Pulmonary artery endothelial cell (primary cell): ENCODE measurements at places on chromosomes 2 and 18. TPM values are rescaled to one million over a fixed set of nuclear protein-coding genes. Genes with fewer than 3 reads are reported as not detected.

GRCh38 chr2:98649992-98650375 is 41.6 kb downstream of the UNC50 start:
- no peak for DNase-seq

DNA sequence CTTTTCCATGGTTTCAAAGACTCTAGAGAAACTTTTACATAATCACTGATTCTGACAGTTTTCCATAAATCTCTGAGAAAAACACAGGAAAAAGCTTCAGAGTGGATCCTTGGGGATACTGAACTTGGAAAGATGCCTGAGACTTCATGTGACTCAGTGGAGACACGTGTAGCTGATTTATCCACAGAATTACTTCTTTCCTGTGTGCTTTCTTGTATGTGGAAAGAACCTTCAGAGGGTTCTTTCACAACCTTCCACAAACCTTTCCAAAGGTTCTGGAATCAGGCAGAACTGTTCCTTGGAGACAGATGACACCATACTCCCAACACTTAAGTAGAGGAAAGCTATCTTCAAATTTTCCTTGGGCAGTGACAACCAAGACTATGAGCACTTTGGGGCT is 207.2 kb downstream of the RND3 start:
- peak; percentile 24 for DNase-seq

DNA sequence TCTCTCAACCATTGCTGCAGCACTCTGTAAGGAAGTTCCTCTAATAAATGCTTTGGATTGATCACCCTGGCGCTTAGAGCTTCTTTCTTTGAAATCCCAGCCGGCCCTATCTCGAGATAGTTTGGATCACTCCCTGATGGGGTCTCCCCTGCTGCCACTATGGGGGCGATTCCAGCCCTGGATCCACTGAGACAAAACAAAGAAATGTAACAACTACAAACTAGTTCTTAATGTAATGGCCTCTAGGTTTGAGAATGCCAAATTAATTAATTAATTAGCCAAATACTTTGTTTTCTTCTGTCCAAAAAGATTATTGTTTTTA is 15.2 kb downstream of the SRSF7 start:
- DNase-seq: no peak

GRCh38 chr2:85468704-85469349 is 50.3 kb downstream of the SH2D6 start:
- peak; percentile 40 for DNase-seq

GRCh38 chr2:174325373-174326160 is 9.2 kb upstream of the SP9 start:
- DNase-seq: no peak

DNA sequence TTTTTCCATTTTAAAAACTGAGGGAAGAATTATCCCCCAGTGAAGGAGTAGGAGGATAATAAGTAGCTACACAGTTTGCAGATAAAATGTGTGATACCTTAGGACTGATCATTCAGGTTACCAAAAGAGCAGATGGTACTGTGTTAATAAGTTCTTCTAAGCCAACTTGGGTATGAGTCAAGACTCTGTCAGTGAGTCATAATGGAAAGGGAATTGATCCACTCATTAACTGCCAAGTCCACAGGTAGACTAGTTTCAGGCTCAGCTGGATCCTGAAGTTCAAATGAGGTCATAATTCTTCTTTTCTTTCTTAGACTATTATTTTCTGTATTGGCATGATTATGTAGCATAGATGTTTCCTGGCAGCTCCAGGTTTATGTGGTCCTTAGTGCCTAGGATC is 142.4 kb upstream of the ALPP start:
- no peak for DNase-seq

- no peak for DNase-seq
These were observed 997.9 kb upstream of the CELF4 start for GRCh38 chr18:38563396-38563980.

DNA sequence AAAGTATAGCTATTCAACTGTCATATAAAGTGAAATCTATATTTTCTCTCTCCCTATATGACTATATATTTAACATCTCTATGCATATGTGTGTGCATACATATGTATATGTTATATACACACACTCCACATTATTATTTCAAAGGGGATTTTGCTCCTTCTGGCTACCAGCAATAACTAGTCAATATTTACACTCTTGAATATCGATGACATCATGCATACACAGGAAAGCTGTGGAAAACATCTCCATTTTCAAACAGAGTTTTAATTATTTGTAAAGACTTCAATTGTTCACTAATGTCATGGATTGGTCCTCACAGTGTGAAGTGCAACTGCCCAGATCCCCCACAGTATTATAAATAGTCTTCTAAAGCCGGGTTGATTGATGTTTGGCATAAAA is 195.9 kb upstream of the TCF4 start:
- no peak for DNase-seq

DNA sequence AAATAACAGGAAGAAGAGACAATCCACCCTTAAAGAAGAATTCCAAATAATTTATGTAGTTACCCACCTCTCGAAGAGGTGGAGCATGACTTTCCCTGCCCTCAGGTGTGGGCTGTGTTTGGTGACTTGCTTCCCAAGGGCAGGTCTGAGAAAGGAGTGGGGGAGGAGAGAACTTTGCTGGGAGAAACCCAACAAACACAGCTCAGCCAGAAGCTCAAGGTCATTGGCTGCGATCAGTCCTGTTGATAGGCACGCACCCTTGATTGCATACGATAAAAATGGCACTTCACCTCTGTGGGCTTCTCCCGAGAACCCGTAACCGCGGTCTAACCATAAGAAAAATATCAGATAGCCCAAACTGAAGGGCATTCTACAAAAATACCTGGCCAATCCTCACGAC is 157.5 kb upstream of the ID2 start:
- DNase-seq: no peak

- peak; percentile 60 for DNase-seq
These were observed 80.9 kb downstream of the PPP1R1C start for GRCh38 chr2:182066400-182067087.

DNA sequence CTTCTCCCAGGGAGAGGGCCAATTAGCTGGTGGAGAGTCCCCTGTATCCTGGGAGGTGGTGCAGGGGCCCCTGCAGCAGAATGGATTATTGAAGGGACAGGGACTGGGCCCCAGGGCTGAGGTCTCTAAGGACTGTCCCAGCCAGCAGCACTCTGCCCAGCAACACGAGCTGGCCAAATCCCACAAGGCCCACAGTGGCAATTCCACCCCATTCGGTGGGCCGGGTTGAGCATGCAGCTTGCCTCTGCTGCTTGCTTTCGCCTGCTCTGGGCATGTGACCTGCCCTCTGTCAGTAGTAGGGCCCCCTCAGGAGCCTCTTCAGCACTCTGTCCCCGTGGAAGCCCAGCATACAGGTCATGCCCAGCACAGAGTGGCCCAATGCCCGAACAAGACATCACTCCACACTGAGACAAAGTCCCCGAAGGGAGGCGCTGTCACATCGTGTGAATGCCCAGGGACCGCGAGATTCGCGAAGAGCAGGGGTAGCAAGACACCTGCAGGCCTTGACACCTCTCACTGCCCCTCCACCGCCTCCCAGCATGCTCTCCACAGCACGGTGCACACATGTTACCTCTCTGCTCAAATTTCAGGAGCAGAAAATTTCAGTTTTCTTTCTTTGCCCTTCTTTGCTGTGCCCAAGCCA is 65.4 kb downstream of the CRACDL start:
- DNase-seq: no peak

- DNase-seq: no peak
These were observed 6.3 kb downstream of the TCF23 start for GRCh38 chr2:27155069-27155520.

DNA sequence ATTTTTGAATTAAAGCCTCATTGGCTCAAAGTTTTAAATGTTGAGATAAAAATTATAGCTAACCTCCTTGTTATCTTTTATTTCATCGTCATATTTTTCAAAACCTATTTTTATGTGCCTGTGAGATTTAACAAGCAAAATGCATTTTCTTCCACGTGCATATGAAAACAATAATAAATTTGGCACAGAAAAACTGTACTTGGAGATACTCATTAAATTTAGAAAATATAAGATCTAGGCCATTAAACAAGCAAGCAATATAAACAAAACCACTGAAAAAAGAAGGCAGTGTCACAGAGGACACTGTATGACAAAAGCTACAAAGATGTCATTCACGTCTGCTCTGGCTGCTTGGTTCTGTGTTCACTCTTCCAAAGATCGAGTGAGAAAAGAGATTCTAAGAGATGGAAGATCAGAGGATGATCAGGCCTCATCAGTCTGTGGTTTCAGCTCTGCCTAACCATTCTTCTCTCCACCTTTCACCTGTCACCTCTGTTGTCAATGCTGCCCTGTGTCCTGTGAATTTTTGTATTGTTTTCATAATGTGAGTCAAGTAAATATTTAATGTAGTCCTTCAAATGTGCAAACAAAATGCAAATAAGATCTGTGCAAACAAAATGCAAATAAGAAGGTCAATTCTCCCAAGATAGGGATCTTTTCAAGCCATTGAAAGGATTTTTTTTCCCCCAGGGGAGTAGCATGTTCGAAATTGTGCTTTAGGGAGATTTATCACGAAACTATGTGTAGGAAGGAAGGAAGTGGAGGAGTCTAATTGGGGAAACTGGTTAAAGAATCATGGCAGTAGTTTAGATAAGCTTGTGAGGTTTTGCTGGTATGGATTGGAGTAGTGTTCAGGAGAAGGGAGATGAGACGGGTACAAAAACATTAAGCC is 138.7 kb upstream of the RBMS1 start:
- DNase-seq: no peak

- no peak for DNase-seq
These were observed 490.7 kb downstream of the EIPR1 start for GRCh38 chr2:2886922-2887321.

GRCh38 chr2:233152541-233152940 is 92.4 kb downstream of the INPP5D start:
- peak; percentile 33 for DNase-seq

DNA sequence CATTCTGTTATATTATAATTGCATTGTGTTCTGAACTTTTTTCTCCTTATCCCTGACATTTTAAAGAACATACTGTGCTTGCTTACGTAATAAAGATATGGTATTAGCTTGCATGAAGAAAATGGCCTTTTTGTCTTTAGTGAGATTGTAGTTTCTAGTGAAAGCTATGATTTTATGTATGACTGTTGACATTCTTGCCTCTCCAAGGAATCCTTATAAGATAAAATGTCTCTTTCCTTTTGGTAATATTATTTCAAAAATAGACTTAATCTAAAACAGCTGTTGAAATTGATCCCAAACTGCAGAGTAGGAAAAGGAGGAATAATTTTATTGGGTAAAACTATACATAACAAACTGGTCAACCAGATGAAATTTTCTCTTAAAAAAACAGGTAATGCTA is 40.8 kb upstream of the CCDC102B start:
- DNase-seq: no peak

- DNase-seq: no peak
These were observed 97.2 kb upstream of the TMEM18 start for GRCh38 chr2:774436-774835.

MYO5B gene
- total RNA-seq: 0.14 and 0.20 TPM in 2 replicates

FAM110C gene
- total RNA-seq: 0.26 TPM in 1 of 2 replicates, not detected in the other

RUFY4 gene
- not detected in 2 replicates for total RNA-seq

METTL8 gene
- total RNA-seq: 12.7 and 21.2 TPM in 2 replicates

L3MBTL4 gene
- total RNA-seq: under 0.01 and 0.04 TPM in 2 replicates

CNGA3 gene
- total RNA-seq: not detected in 2 replicates

SGPP2 gene
- total RNA-seq: not detected in 2 replicates

CDH7 gene
- not detected in 2 replicates for total RNA-seq
